Stimulated activated CD4-positive, alpha-beta T cell treated with anti-CD3 and anti-CD28 coated beads, TNF-alpha, amount 100 ng/mL, for 4 hours (primary cell): ENCODE measurements at places on chromosomes 2 and 18.

DNA sequence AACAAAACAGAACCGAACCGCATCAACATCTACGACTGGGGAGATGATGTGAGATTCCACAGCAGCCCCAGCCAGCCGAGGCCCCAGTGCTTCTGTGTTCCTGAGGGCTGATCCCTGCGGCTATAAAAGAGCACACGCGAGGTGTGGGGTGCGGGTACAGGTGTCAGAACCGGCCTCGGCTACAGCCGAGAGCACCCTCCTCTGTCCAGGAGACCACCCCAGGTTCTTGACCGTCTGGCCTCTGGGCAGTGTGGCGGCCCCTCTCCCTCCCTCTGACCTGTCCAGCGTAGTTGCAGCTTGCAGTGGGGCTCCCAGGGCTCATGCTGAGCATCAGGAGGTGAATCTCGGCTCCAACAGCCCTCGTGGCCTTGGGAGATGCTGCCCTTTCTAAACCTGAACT lies 23.7 kb downstream of the RTP5 start:
- no peak for DNase-seq

DNA sequence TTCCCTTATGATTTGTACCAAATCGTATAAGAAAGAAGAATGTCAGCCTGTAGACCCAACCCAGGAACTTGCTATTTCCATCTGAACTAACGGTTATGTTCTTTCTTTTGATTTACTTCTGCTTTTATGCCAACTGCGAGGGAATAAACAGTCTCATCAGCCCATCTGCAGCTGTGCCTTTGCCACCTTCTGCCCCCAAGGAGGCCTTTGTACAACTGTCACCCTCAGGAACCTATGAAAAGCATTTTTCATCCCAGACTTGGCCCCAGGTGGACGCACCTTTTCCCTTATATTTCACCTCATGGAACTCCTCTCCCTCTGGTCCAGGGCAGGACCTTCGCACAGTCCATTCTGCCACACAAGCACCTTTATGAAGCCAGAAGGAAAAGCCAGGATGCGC lies 109.8 kb downstream of the AOX1 start:
- no peak for DNase-seq

- no peak for DNase-seq
Measured at GRCh38 chr2:214050731-214051130, 360.1 kb upstream of the VWC2L start.

- no peak for DNase-seq
Measured at GRCh38 chr2:30499681-30500080, 52.6 kb downstream of the LCLAT1 start.

DNA sequence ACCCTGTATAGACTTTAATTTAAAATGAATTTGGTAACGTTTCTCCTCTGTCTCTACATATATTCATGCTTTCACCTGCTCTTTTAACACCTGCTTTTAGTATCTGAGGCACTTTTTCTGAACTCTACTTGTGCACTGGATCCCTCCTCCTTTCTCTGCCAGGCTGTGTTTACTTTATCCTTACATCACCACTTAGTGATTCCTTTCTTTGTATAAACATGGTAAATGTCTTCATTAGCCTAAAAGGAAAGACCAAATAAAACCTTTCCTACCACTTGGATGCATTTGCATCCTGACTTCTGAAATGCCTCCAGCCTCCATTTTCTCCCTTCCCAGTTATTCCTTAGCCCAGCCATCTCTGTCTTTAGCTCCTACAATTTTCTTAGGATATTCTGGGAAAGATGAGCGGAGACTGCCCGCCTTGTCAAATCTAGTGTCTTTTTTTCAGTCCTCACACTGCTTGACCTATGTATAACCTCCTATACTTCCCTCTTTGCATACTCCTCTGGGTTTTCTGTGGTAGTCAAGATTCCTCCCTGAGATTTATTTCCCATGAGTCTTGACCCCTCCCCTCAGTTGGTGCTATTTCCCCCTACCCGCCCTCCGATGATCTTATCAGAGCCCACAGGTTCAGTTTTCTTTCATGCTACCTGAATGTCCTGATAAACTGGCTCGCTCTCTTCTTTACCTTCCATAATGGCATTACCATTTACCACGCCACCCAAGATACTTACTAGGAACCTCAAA lies 44.8 kb downstream of the REL start:
- DNase-seq: no peak

- no peak for DNase-seq
Measured at GRCh38 chr2:236748801-236749200, 179.2 kb downstream of the ACKR3 start.

GRCh38 chr2:163698857-163699256 lies 37.0 kb downstream of the FIGN start:
- DNase-seq: no peak

GRCh38 chr2:134119117-134119712 lies 134.7 kb upstream of the MGAT5 start:
- DNase-seq: no peak

DNA sequence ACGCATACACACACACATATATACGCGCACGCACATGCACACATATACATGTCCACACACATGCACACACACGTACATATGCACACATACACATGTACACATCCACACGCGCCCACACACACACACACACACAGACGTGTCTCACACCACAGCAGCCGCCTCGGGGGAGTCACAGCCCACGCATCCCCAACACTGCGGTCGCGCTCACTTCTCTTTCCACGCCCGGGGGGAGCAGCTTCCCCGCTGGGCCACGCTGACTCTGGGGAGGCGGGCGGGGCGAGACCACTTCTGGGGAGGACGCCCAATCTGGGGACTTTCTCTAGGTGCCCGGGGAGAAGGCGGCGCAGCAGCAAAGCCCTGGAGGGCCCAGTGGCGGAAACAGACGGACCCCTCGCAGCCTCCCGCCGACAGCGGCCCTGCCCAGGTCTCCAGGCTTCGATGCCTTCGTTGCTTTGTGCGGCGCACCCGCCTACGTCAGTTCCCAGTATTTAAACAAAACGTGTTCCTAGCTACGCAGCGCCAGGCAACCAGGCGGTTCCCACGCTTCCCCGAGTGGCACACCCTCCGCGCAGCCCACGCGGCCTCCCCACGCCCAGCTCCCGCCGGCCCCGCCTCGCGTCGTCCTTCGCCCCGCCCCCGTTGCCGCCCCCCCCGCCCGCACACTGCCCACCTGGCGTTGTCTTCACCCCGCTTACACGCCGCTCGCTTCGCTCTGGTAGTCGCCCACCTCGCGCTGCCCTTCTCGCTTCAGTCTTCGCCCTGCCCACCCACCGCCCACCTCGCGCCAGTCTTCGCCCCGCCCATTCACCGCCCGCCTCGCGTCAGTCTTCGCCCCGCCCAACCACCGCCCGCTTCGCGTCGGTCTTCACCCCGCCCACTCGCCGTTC lies 810 bp upstream of the RBFA start:
- DNase-seq: peak; percentile 79

DNA sequence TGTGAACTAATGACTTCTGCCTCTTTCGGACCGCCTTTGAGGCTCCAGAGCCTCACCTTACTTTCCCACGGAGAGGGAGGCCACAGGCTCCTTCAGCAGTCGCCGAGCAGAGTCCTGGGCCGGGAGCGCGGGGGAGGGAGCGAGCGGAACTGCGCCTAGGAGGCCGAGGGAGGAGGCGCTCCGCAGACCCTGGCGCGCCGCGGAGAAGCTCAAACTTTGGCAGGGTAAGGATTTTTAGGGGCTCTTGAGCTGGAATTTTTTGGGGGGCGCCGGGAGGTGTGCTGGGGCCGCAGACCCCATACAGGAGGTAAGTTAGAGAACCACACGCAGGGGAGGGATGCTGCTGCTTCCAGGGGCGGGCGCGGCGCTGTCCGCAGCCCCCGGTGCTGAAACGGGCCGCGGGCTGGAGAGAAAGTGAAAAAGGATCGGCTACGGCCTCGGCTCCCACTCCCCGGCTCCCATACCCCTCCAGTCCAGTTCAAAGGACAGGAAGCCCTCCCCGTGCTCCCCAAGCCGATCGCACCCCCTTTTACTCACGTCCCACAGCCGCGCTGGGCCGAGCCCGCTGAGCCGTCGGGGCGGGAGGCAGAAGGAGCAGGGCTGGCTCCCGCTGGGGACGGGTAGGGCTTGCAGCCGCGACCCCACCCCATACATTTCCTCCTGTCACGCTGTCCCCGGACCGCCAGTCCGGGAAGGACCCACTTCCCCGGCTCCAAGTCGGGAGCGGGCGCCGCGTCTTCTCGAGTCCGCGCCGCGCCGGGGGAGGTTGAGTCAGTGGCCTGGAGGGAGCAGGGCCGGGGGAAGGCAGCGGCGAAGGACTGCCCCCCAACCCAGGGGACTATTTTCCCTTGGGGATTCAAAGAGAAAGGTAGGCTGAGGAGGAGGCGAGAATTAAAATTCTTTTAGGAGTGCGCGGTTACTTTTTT lies at the start of gene CNGA3:
TSS of gene CNGA3 (plus strand) at position 146 of the 926 bp plus-strand sequence. CDS start 23,520 bp downstream, outside the sequence.
- DNase-seq: no peak

- no peak for DNase-seq
Measured at GRCh38 chr2:70823249-70823648, 2.9 kb upstream of the CLEC4F start.

GRCh38 chr2:238784671-238785527 lies 63.0 kb upstream of the TWIST2 start:
- DNase-seq: peak; percentile 31

GRCh38 chr2:57396355-57397098 lies 650.1 kb upstream of the VRK2 start:
- no peak for DNase-seq

DNA sequence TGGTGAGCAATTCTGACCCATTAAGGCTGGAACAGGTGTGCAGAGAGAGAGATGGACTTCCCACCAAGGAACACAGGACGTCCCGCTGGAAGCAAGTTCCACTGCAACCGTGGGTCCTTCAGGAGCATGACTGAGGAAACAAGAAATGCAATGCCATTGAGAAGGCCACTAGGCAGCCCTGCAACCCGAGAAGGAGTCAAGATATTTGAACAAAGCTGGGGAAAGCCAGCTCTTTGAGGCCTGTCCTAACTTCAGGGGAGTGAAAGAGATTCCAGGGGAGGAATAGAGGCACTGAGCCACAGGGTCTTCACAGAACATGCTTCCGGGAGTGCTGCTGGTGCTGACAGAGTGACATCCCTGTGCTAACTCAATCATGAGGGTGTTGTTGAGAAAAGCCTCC lies 153.8 kb upstream of the ZNF236 start:
- DNase-seq: no peak

DNA sequence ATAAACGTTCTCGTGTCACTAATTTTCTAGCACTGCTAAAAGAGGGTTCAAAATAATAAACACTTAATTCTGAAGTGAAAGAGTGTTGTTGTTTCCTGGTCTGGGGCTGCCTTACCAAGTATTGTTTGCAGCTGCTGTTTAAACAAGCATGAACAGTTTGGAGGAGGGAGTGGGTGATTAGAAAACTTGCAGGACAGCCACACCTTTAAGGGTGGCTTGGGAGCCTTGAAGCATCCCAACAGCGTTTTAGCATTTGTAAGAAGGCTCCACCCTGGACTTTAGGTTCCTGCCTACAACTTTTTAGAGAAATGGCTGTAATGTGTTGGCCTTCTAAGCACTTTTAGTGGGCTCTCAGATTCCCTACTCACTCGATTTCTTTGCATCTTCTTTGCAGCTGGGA lies 371.6 kb downstream of the TGIF1 start:
- DNase-seq: no peak
